Stimulated activated CD8-positive, alpha-beta memory T cell treated with anti-CD3 and anti-CD28 coated beads, Interleukin-4, amount 100 ng/mL, for 4 hours (primary cell): ENCODE measurements at places on chromosomes 4 and X.

DNA sequence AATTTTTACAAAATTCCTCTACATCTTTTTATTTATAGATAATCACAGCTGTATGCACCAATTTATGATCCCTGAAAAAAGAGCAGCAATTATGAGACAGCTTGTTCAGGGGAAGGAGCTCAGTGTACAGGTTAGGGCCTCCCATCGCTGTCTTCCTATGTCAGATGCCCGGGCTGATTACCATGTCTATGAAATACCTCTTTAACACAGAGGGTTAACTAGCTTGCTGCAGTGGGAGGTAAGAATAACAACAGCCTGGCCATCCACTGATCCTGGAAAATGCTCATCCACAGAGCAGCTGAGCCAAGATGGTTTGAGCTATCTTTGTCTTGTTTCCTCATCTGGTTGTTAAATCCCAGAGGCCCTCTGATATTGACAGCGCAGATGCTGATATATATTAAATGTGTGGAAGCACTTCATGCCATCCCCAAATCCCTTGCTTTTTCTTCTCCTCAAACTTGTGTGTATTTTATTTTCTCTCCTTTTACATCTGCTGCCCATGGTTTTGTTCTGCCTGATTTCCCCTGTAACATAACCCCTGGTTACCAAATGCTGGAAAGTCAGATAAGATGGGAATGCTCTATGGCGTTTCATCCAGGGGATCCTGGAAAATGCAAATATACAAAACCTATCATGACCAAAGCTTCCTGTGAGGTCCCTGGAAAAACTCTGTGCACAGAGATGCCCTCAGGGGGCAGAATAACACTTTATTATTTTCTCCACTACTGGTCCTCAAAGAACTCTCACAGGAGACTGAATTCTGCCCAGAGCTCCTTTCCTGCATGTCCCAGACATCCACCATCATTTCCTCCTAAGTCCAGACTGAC is 85.8 kb upstream of the PUDP start:
- no peak for DNase-seq

- no peak for DNase-seq
Observed at GRCh38 chr4:158621729-158622128, 50.0 kb downstream of the C4orf46 start.

DNA sequence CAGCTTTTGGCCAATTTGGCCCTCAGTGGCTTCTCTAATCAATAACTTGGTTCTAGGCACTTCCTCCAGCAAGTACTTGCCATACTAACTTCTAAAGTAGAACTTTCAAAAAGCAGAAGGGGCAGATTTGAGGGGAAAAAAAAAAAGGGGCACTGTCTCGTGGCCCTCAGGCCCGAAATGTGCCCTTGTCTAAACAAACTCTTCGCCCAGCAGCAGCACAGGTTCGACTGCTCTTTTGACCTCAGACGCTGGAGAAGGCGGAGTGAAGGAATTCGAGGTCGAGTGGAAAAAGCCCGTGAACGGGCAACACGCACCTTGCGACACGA is 775 bp downstream of the GRPEL1 start:
- DNase-seq: no peak

DNA sequence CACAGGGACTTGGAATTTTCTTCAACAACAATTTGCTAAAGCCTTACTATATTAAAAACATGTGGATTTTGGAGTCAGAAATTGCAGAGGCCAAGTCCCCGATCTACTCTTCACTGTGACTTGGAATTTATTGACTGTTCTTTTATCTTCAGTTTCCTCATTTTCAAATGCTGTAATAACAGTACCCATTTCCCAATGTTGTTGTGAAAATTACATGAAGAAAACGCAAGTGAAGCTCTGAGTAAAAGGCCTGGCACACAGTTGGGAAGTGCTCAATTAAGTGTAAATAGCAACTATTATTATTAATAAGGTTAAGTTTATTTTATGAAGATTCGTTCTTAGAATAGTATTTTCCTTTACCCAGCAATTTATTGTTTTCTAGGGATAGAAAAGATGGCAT is 15.7 kb downstream of the STBD1 start:
- no peak for DNase-seq

DNA sequence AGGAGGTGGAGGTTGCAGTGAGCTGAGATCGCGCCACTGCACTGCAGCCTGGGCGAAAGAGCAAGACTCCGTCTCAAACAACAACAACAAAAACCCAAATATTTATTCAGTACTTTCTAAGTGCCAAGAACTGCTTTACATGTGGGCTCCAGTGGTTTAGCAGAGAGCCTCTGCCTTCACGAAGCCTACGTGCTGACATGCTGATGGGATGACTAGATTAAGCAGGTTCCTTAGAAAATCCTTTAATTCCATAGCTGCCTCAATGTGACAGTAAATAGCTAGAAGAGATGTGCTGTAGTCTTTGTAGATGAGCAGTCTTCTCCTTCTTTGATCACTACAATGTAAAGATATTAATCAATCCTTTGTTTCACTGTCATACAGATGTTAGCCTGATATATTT is 49.6 kb downstream of the TAPT1 start:
- DNase-seq: no peak

DNA sequence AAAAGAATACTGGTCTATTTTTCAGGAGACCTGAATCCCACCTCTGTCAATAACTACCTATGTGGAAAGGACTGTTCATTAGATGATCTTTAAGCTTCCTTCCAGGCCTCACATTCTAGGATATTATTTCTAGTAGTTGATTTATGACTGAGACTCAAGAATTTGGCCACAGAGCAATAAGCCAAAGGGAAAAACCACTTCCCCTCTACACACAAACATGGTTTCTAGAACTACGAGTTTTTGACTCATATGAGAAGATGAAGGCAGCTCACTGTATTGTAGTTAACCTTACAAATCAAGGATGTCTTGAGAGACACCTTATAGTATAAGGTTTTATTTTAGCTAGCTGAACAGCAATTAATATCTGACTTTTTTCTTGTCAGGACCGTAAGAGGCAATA is 36.9 kb upstream of the GDPD2 start:
- no peak for DNase-seq

DNA sequence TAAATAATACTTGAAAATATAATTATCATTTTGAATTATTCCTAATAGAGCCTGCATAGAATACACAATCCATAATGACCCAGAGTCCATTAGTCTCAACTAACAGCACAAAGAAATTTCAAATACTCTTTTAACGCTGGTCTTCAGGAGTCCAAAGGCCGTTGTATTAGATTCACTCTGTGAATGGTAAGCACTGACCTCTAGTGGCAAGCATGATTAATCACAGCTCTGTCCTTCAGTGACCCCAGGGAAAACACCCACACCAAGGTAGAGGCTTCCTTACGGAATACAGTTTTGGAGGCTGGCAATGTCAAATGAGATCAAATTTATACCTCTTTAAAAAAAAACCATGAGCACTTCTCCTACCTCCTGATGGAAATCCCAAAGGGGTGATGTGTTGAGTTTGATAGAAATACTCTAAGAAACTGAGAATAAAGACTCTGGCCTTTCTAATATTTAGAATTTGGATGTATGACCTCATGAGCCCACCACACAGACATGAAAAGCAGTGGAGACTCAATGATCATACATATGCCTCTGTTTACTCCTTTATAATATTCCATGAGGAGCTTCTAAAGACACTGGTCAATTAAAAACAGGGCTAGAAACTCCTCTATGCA is 147.2 kb upstream of the DKK2 start:
- no peak for DNase-seq

DNA sequence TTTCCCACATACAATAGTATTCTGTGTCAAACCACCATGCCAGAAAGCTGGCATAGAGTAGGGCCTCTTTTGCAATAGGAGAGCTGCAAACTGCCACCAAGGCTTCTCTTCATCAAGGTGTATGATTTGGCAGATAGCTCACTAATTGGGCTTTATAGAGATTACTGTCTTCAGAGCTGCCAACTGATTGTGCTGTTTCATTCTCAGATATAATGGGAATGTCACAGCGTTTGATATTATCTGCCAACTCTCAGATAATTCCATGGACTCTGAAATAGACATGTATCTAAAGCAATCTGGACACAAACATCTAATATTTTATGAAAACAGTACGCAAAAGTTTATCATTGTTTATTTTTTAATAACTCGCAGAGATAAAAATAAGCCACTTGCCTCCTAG is 1289.1 kb downstream of the STIM2 start:
- no peak for DNase-seq

GRCh38 chr4:155491336-155492120 is 114.8 kb upstream of the MAP9 start:
- DNase-seq: no peak

- no peak for DNase-seq
Observed at GRCh38 chrX:16167181-16167580, at the start of gene MAGEB17. TSS of gene MAGEB17 (plus strand) at chrX:16167481. CDS start at chrX:16170383, 2,902 bp downstream.

GRCh38 chr4:74441744-74442143 is 3.2 kb upstream of the AREG start:
- DNase-seq: no peak

DNA sequence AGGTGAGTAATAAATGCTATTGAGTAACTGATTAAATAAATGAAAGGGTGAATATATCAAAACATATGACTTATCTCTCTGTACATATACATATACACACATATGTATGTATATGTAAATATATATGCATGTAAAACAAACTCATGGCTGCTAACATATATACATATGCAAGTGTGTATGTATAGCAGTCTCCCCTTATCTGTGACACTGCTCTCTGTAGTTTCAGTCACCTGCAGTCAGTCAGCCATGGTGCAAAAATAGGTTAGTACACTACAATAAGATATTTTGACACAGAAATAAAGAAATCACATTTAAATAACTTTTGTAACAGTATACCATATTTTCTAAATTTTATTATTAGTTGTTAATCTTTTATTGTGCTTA is 467.4 kb downstream of the EPHA5 start:
- DNase-seq: no peak

DNA sequence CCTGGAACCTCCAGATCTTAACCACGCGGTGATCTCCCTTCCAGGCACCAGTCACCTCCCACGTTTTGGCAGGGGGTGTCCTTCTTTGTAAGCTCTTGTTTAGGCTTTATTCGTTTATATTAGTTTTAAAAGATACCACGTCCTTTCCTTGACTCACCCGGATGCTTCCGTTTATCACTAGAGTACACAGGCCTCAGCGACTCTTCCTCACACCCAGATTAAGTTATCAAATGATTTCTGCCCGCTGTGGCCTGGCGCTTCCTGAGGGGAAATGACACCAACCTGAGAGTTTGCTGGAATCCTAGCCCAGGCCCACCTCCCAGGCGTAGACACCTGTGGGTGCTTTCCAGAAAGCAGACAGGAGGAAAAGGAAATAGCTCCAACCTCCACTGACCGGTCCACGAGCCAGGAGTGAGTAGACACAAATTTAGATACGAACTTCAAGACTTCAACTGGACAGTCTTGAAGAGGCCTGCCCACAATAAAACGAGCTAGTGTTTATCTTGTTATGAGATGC is 756 bp upstream of the ADAMTS3 start:
- no peak for DNase-seq

- no peak for DNase-seq
Observed at GRCh38 chr4:159677521-159677920, 574.6 kb downstream of the RAPGEF2 start.

DNA sequence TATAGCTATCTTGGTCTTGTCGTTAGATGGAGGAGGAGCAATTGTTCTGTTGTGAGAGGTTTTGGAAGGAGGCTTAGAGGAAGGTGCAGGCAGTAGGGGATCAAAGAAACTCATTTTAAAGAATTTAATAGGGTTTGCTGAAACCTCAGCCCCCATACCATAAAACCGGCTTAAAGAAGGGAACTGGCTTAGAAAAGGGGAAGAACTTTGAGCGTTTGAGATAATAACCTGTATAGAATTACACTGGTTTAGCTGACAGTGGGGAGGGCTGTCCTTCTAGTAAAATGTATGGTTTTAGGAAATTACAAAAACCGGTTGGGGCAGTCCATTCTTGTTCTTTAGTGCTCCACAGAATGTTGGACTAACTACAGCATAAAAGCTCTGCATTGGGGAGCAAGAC is 128.1 kb downstream of the KDM6A start:
- no peak for DNase-seq

- DNase-seq: no peak
Observed at GRCh38 chr4:67328018-67328278, 217.4 kb downstream of the CENPC start.

DNA sequence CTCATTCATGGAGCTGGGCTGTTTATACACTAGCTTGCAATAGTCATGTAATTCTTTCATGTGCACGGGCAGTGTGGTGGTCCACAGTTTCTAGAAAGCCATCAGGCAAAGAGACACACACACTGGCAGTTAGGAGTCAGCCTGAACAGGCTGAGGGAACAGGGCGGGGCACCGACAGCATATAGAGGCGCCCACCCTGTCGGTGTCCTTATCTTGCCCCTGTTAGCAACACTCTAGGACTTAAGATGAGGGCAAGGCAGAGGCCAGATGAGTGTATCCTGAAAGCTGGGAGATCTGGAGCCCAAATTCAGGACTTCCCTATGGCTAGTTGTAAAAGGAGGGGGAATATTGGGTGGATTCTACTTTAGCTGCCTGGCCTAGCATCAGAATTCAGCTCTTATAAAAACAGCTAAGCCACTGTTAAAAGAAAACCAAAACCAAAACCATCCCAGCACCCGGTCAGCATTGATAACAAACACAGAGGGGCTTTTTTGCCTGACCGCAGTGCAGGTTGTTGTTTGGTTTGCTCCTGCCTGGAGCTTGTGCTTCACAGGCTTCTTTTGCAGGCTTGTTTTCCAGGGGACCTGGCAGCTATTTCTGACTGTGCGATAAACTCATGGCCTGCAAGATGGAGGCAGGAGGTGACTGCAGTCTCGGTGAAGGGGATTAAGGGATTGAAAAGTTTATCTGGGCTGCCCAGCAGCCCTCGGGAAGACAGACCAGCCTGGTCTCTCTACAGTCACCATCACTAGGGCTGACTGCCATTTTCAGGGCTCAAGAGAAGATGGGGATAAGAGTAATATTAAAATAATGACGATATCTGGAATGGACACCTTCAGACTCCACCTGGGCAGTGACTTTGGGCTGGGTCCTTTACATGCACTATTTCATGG is 638.9 kb downstream of the MID1IP1 start:
- DNase-seq: no peak

- DNase-seq: no peak
Observed at GRCh38 chr4:184234155-184234554, 16.5 kb upstream of the ENPP6 start.

DNA sequence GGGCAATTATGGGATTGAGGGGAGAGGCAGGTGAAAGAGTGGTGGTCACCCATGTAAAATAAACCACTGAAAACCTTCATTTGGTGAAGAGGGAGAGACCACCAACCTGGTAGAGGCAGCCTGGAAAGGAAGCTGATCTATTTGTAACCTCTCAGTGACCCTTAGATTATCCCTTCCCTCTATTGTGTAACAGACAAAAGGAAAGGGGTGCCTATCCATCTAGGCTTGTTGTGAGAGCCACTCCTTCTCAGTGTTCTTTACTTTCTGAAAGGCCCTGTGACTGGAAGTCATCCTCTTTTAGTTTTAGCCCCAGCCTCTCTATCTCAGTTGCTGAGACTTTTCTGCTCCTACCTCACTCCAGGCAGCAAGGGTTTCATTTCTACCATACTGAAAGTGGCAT is 142.4 kb downstream of the TMEM164 start:
- no peak for DNase-seq
